ENCODE measurements at places on chromosomes 3 and 15.

DNA sequence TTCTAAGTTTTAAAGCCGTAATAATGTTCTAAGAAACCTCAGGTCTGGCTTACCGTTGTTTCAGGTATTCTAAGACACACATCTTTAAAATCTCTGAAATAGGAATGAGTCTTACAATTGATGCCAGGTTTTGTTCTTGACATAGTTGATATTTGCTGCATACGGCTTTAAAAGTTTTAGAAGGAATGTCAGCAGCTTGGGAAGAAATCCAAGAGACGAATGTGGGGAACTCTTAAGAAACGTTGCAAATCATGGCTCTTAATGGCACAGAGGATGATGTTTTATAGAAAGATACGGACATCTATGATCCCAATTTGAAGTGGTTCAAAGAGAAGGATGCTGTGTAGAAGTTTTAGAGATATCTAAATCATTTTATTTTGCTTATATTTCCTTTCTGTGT, 11.5 kb downstream of the NUDT16 start:
- no peak for DNase-seq

- DNase-seq, result no peak
Measured at GRCh38 chr3:121517953-121518655, 27.7 kb downstream of the POLQ start.

- no peak for DNase-seq
Measured at GRCh38 chr3:100910986-100911385, 82.2 kb downstream of the ABI3BP start.

- DNase-seq, result no peak
Measured at GRCh38 chr15:45583731-45584639, 3.2 kb upstream of the BLOC1S6 start.

- DNase-seq, result no peak
Measured at GRCh38 chr15:74835312-74835823, 7.6 kb downstream of the ULK3 start.

- DNase-seq, result no peak
Measured at GRCh38 chr15:70113304-70113700, 15.6 kb upstream of the TLE3 start.

GRCh38 chr3:152826476-152826875, 8.5 kb upstream of the P2RY1 start:
- no peak for DNase-seq

- no peak for DNase-seq
Measured at GRCh38 chr3:178217479-178217878, 318.8 kb upstream of the KCNMB2 start.

DNA sequence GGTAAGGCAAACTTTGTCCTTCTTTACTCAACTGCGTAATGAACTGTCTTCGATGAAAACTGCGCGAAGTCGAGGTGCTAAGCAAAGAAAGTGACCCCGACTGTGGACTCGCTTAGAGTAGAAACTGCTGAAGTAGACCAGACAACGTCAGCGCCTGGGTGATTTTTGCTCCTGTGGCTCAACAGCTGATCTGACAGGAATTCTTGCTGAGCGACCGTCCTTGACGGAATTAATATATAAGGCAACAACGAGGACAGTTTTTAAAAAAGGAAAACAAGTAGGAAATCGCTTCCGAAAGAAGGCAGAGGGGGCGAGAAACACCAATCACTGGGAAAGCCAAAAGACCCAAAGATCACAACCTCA, 541 bp downstream of the RPS27L start:
- DNase-seq, result no peak

DNA sequence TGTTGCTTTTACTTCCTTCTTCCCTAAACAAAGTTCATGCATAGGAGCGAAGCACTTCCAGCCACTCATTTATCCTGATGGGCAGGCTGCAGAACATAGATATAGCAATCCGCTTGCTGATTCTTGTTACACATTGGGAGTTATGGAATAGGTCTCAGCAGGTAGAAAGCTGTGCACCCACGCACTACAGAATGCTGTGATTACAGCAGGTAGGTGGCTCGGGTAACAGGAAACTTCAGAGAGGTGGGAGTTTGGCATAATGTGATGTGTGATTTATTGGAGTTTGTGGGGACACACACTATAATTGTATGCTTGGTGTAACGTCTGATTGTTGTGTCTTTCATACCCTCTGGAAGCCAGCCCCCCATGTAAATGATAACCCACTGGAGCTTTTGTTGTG, 99.2 kb upstream of the MEIS2 start:
- no peak for DNase-seq

- no peak for DNase-seq
Measured at GRCh38 chr3:194952841-194953241, 267.2 kb downstream of the FAM43A start.

GRCh38 chr3:66518126-66518525, 17.3 kb upstream of the LRIG1 start:
- no peak for DNase-seq

DNA sequence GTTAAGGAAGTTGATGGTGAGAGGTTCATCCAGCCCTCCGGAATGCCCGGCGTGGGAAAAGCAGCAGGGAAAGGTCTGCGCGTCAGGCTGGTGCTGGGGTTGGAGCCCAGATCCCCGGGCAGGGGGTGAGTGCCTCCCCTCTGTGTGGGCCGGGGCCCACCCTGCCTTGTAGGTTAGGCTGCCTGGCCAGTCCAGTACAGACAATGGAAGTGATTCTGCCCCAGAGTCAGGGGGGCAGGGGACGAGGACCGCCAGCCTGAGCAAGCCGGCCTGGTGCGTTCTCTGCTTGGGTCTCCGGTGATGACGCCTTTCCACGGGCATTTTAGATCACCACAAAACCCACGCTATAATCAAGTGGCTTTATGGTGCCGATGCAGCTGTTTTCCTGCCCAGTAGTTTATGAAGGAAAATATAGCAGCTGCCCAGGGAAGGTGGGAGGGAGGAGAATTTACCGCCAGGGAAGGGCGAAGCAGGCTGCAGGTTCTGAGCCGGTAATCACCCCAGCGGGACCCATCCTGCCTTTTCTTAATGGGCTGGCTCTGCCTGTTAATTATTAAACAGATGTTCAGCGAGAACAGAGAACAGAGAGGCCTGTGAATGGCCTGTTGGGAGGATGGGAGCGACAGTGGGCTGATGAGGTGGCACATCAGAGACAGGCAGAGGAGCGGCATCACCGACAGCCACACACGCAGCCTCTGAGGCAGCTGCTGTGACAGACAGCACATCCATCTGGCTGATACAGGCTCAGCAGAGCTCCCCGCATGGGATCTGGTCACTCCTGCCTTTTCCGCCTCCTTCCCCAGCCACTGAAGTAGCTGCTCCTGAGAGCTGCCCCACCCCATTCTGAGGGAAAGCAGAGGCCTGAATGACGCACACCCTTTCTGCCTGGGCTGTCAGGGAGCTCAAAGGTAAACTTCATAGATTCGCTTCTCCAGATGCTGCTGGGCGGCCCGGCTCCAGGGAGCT, 35.2 kb downstream of the BDH1 start:
- DNase-seq, result peak; percentile 49

DNA sequence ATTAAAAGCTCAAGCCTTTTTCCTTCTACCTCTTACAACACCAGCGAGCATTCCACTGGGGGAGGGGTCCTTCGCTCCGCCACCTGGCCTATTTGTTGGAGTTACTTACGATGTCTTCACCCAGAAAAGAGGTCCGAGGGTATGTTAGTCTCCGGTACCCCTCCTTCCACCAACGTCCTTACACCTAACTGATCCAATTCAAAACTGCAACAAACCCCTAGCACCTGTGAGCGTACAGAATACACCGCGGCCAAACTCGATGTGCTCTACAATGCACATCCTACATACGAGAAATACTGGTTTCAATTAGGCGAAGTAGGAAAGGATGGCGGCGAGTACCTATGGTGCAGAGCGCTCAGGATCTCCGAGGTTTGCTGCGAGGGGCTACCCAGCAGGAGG, 944 bp downstream of the SLITRK3 start:
- no peak for DNase-seq

- DNase-seq, result no peak
Measured at GRCh38 chr15:67102599-67102929, 37.2 kb downstream of the SMAD3 start.

GRCh38 chr15:82805994-82806406, at the start of gene FSD2:
Gene FSD2 (minus strand): TSS chr15:82806069. CDS start chr15:82787390, 18,679 bp downstream.
- DNase-seq, result no peak
